Hepatocyte (in vitro differentiated cells): ENCODE measurements at places on chromosomes 1 and 21.
A peak's percentile ranks its signal among the peaks of the same experiment; 100 is the strongest.

DNA sequence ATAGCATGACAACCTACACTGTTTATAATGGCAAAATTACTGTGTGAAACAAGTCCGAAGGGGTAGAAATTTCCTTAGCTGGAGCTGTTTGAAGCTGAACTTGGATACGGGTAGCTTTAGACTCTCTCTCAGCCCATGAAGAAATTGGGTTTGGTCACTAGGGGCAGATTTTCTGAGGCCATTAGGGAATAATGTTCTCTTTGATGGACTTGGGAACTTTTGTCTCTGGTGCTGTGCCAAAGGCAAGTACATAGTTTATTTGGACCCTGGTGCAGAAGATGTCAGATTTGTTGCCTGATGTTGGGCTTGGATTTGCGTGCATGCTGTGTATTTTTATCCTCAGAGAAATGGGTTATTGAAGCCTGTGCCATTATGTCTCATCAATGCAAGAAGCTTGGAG, 109.6 kb downstream of the VPS13D start:
- DNase-seq, result peak; percentile 11

- no peak for DNase-seq
Measured at GRCh38 chr1:201507360-201507675, 395 bp upstream of the CSRP1 start.

- no peak for DNase-seq
Measured at GRCh38 chr1:38600905-38601304, 258.7 kb downstream of the RRAGC start.

GRCh38 chr1:3292868-3293562, 161.4 kb upstream of the ARHGEF16 start:
- peak; percentile 81 for DNase-seq

GRCh38 chr1:54014009-54014629, 3.9 kb downstream of the LDLRAD1 start:
- DNase-seq, result no peak
